ENCODE measurements at places on chromosomes 16 and 17.

GRCh38 chr16:50304467-50305440, 38.4 kb downstream of the ADCY7 start:
- DNase-seq: no peak

GRCh38 chr16:88194397-88195268, 188.1 kb upstream of the ZNF469 start:
- DNase-seq: peak; percentile 55

DNA sequence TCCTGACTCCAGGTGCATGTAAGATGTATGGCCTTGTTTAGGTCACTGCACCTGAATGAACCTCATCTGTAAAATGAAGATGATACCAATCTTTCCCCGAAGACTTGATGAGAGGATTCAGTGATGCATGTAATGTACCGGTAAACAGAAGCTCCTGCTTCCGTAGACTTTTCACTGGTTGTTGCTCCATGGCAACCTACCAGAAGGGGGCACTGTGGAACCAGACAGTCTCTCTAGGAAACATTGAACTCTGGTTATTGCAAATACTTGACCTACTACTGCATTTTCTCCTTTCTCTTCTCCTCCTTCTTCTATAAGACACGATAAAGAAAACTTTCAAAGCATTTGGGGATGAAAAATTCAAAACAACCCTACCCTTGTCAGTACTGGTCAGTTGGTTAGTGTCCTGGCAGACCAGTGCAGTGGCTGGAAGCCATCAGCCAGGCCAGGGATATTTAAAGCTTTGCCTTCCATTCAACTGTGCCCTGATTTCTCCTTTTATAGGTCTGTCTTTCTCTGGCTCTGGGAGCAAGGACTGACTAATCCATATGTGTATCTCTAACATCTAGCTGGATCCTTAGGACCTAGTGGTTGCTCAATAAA, 667.4 kb upstream of the SALL1 start:
- no peak for DNase-seq

DNA sequence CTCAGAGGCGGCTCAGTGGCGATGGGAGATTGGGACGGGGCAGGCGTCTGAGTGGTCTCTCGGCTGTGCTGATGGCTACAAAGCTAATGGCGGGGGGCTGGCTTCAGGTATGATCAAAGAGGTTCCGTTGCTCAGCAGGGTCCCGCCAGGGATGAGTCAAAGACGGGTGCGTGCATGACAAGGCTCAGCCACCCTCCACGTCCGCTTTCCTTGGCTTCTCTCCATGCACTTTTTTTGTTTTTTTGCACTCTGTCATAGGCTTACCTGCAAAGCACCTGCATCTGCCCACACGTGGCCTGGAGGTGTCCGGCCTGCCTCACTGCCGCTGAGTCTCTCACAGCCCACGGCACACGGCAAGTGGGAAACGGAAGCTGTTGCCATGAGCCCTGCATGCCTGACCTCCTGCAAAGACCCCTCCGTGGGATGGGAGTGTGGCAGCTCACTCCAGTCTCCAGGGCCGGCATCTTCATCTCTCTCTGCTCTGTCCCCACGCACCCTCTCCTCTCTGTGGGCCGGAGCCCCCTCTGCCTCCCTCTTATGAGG, 85.5 kb upstream of the ZNF469 start:
- no peak for DNase-seq
